Activated T-helper 2 cell treated with anti-CD3 and anti-CD28 coated beads, Interferon-gamma antibody, Interleukin-2, Interleukin-4, amounts not matched to agents 10 μg/mL and 5 μg/mL and 100 μg/mL, durations not matched to agents 14 hours and 24 hours and 36 hours (primary cell): ENCODE measurements at places on chromosomes 13 and 19.

GRCh38 chr19:50198431-50199258, 4.8 kb upstream of the MYH14 start:
- no peak for DNase-seq

- no peak for DNase-seq
Observed at GRCh38 chr13:43694146-43694664, 92.6 kb downstream of the ENOX1 start.

GRCh38 chr13:29131881-29132668, 311.9 kb downstream of the MTUS2 start:
- no peak for DNase-seq

- DNase-seq: peak; percentile 95
Observed at GRCh38 chr19:45768984-45769782, at the start of gene SIX5. Gene SIX5, minus strand, starts transcription at chr19:45769252. Its CDS starts 408 bp downstream, at chr19:45768844.

- no peak for DNase-seq
Observed at GRCh38 chr13:36142735-36143134, 11.6 kb upstream of the DCLK1 start.

- DNase-seq: no peak
Observed at GRCh38 chr19:50661023-50661422, 11.8 kb downstream of the C19orf81 start.

DNA sequence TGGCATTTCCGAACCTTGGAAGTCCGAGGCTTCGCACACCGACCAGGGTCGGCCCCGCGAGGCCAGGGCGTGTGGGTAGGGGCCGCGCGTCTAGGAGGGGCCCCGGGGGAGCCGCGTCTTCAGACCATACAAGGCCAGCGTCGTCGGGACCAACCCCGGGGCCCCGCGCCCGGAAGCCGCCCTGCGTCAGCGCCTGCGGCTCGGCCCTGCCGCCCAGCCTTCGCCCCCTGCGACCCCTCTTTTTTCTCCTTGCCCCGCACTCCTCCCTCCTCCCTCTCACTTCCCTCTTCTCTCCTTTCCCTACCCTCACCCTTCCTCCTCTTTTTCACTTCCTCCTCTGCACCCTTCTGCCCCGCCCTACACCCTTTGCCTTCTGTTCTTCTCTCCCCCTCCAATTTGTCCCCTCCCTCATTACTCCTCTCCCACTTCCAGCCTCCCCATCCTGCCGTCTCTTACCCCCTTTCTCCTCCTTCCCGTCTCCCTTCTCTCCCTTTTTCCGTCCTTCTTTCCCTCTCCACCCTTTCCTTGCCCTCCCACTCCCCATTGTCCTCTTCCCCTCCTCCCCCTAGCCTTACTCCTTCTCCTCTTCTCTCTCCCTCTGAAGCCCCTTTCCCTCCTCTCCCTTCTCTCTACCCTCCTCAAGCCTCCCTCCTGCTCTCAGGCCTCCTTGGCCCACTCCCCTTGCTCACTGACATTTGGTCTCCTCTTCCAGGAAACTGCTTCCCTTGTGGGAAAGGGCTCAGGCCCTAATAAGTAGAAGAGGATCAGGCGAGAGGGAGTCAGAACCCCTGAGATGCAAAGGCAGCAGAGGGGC, 2.2 kb upstream of the PLEKHG2 start:
- peak; percentile 61 for DNase-seq

- DNase-seq: peak; percentile 63
Observed at GRCh38 chr19:18594096-18594823, 5.7 kb downstream of the REX1BD start.

- DNase-seq: no peak
Observed at GRCh38 chr13:33994826-33995502, 177.0 kb downstream of the RFC3 start.

- DNase-seq: no peak
Observed at GRCh38 chr13:112693831-112694497, 4.1 kb downstream of the ATP11A start.

- DNase-seq: no peak
Observed at GRCh38 chr13:27562457-27562856, 57.9 kb downstream of the LNX2 start.
